Activated CD8-positive, alpha-beta T cell treated with anti-CD3 and anti-CD28 coated beads, Interleukin-2, amount 10 ng/mL, durations not matched to agents 7 days and 5 days (primary cell): ENCODE measurements at places on chromosomes 16 and 17.

DNA sequence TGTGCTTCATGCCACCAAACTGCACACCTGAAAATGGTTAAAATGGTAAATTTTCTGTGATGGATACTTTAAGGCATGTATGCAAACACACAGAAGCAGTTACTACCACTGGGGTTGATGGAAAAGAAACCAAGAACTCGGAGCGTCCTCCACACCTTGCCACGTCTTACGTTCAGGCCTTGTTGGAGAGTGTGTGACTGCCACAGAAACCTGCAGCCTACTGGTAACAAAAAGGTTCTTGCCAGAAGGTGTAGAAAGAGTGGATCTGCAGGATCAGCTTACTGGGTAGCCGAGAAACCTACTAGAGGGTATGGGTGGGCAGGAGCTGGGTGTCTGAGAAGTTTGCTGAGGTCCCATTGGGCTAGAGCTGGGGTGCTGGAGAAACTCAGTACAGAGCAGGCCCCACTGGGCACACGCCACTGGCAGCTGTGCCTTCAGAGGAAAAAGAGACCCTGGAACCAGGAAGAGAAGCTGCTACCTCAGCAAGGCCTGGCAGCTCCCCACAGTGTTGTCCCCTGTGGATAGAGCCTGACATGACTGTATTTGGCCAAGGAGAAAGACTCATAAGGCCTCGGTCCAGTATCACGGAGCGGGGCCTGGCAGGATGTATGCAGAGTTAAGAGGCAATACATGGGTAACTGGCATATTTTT, 204.6 kb downstream of the SEC14L1 start:
- DNase-seq: no peak

DNA sequence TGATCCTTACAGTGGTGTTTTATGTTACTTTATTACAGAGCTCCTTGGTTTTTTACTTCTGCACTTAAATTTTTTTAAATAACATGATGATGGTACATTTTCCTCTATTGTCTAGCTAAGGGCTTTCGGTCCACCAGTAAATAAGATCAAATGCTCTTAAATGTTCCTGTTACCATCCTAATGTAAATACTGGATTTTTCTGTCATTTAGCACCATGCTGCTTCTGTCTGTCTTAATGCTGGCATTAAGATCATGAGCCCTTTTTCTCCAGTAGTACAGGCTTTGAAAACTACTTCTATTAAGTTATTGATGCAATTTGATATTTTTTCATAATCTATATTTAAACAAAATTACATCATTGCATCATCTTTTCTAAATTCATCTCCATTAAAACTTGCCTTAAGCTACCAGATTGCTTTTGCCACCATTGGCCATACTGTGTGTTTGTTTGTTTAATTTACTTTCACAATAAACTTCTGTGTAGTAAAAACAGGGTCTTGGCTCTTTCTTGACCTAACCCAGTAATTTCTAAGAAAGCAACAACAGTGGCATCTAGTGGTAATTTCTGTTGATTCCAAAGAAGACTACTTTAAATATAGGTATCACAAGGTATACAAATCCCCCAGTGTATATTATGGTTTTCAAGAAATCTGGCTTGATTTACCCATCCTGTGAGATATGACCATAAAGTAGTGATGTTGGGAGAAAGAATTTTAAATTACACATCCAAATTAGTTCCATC, 9.0 kb upstream of the PHAF1 start:
- no peak for DNase-seq

GRCh38 chr17:57703273-57703672, 41.8 kb downstream of the CCDC182 start:
- DNase-seq: no peak

GRCh38 chr16:86020971-86021370, 122.0 kb downstream of the IRF8 start:
- DNase-seq: no peak

- DNase-seq: no peak
Measured at GRCh38 chr17:67132366-67132765, 88.0 kb downstream of the CACNG1 start.
